ENCODE measurements at places on chromosomes 3 and 15.

- no peak for DNase-seq
Observed at GRCh38 chr3:13146643-13147143, 73.5 kb upstream of the IQSEC1 start.

- no peak for DNase-seq
Observed at GRCh38 chr3:32632533-32633265, 52.3 kb upstream of the CNOT10 start.

GRCh38 chr15:70195587-70196305 lies 98.0 kb upstream of the TLE3 start:
- DNase-seq: no peak

DNA sequence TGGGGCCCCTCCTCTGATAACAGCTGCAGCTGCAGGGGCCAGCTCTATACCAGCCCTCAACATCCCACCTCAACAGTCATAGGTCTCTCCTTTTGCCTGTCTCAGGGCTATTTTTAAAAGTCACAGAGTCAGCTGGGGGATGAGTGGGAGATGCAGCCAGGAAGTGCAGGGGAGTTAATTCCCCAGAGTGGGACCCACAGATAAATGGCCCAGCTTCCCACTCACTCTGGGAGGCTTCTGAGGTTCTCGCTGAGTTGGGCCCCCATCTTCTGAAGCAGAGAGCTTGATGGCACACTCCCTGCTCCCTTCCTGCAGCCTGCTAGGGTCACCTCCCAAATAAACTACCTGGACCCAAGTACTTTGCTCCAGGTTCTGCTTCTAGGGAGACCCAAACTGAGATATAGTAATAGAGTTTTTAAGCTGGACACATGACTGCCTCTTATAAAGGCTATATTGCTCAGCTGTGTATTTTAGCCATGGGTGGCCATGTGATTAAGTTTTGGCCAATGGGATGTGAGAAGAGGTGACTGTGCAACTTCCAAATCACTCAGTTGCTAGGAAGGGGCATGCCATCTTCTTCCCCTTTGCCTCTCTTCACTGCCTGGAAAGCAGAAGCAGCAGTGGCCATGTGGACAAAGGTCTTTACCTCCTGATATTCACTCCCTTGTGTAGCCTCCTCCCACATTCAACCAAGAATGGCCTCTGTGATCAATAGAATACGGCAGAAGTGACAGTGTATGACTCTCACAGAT lies 15.5 kb upstream of the VIPR1 start:
- DNase-seq: no peak

- no peak for DNase-seq
Observed at GRCh38 chr3:11245827-11246662, 26.2 kb upstream of the ATG7 start.

DNA sequence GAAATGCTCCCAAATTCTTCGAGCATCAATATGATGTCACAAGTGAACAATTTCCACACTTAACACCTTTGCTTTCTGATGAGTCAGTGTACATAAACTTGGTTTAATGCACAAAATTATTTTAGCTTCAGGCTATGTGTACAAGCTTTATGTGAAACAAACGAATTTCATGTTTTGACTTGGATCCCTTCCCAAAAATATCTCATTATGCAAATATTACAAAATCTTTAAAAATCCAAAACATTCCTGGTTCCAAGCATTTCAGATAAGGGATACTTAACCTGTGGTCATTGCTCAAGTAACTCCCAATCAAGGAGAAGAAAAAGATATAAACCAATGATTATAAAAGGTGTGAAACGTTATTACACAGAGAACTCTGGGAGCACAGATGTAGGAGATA lies 25.2 kb downstream of the RAB5A start:
- DNase-seq: no peak

DNA sequence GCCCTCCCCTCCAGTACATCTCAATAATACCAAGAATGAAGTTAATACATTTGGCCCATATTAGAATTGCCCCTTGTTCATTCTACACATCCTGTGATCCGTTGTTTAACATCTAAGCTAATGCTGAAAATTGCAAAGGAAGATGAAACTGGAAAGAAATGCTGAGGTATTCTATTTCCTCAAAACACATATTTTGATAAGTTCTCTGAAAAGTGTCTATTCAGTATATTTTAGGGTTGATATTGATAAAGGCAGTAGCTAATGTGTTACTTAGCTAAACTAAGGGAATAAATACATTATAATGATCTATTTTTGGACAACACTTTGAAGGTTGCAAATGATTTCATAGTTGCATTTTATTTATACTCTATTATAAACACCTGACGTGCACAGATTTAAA lies 702.6 kb upstream of the ROBO1 start:
- no peak for DNase-seq

DNA sequence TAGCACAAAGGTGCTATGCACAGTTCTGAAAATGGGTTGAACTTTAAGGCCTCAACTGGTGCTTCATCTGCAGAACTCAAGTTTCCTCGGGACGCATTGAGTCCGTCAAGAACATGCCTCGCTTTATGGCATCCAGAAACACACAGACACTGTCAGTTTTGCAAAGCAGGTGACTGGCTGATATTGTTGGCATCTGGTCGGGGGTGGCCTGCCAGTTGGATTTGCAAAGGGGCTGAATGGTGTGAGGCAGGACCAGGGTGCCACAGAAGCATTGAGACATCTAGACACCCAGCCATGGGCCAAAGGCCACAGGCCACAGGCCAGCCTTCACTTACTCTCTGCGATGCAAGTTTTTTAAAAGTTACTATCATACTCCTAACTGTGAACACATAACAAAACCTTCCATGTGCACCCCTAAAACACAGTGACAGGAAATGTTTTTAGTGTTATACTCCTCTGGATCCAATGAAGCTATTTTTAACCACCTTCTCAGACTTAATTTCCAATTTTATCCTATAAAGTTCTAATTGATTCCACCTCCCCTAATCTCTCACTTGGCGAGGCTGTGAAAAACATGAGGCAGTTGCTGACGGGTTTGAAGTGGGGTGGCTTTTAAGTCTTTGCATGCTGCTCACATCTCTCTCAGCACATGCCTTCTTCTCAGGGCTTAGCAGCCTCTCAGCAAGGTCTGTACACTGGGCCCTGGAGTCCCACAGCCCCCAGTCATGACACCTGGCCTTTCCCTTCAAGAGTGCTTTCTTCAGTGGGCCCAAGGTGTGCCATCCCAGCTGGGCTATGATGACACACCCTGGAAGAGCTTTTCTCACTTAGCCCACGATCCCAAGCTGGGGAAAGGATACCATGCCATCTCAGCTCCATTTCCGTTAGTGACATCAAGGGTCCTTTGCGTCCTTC lies 38.5 kb upstream of the DUSP7 start:
- DNase-seq: no peak

DNA sequence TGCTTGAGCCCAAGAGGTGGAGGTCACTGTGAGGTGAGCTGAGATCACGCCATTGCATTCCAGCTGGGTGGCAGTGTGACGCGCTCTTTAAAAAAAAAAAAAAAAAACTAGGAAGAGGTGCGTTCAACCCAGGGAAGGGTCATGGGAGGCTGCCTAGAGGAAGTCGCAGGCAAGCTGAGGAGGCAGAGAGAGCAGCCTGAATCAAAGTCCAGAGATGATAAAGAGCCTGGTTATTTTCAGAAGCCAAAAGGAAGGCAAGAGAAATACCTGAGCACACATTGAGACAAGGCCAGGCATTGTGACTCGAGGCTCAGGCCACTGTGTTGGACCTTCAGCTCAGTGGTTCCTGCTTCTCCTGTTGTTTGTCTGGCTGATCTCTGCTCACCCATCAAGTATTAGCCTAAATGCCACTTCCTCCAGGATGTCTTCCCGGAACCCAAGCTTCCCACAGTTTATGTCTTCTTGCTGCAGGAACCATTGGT lies 16.1 kb upstream of the GCNT3 start:
- DNase-seq: no peak
